Osteoblast (primary cell): ENCODE measurements at places on chromosomes 5 and 9. TPM values are rescaled to one million over a fixed set of nuclear protein-coding genes. Genes with fewer than 3 reads are reported as not detected.

- no peak overlapping the region for H3K4me3 ChIP-seq
- no peaks in the 10 kb centered on the region for H3K4me1 ChIP-seq
- no peak for DNase-seq
- H3K27ac ChIP-seq, result no peak overlapping the region
- H3K27me3 ChIP-seq, result no peaks in the 10 kb centered on the region
These were observed 54.1 kb downstream of the PWWP2A start for GRCh38 chr5:160064995-160065614.

GRCh38 chr9:135552698-135553171 lies 6.8 kb downstream of the OBP2A start:
- no peak overlapping the region for H3K27ac ChIP-seq
- H3K27me3 ChIP-seq, result no peaks in the 10 kb centered on the region
- H3K36me3 ChIP-seq, result no peaks in the 10 kb centered on the region
- H3K4me3 ChIP-seq, result no peak overlapping the region

GRCh38 chr9:79812099-79812498 lies 240.3 kb downstream of the TLE4 start:
- no peak for DNase-seq
- H3K27me3 ChIP-seq, result peaks cover 3% of the 10 kb centered on the region
- no peak overlapping the region for H3K27ac ChIP-seq
- H3K36me3 ChIP-seq, result no peaks in the 10 kb centered on the region

DNA sequence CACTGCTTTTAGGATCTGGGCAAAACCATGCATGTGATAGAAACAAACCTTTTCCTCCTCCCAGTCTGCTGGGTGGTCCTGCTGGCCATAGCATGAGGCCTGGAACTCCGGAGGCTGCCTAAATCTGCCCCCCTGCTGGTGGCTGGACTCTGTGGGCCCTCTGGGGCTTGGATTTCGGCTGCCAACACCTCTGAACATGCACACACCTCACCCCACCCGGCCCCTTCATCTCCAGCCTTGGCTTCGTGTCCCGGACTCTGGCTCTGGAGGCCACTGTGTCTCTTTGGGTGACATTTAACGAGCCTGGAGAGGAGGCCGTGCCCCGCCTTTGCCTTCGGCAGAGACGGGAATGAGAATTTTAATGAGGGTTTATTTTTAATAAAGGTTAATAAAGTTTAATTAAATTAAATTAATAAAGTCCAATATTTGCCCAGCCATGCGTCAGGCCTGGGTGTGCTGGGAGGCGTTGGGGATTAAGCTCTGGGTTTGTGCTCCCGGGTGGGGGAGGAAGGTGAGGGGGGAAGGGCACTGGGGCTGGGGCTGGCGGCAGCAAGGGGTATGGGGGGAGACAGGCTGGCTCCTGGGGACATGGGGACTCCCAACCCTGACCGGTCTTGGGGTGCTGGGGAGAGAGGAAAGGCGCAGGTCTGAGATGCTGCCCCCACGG lies 251.8 kb downstream of the PBX3 start:
- peaks cover 10% of the 10 kb centered on the region for H3K27me3 ChIP-seq
- DNase-seq, result peak; percentile 27
- no peaks in the 10 kb centered on the region for H3K4me1 ChIP-seq
- H3K4me3 ChIP-seq, result no peak overlapping the region

- no peaks in the 10 kb centered on the region for H3K27me3 ChIP-seq
- peaks cover 79% of the 10 kb centered on the region for H3K36me3 ChIP-seq
- peak overlapping the region; percentile 40 for H3K27ac ChIP-seq
- H3K4me3 ChIP-seq, result no peak overlapping the region
- no peak for DNase-seq
These were observed 236.2 kb downstream of the SAXO1 start for GRCh38 chr9:18796696-18797270.

DNA sequence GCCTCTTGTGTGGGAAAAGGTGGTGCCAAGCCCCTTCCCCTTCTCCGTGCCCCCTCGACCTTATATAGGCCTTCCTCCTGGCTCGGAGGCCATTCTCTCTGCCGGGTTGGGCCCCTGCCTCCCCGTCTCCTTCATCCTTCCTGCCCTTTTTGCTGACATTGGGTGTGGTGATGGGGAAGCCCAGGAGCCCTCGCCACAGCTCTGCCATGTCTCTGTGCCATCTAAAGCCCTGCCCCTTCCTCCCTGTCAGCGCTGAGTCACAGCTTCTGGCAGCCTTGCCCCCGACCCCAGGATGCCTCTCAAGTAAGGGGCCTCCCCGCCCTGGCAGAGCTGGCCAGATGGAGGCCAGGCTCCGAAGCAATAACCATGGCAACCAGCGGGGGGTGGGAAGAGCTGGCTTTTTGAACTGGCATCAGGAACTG lies 30.4 kb downstream of the JADE2 start:
- DNase-seq, result peak; percentile 93
- peak overlapping the region; percentile 90 for H3K27ac ChIP-seq
- H3K36me3 ChIP-seq, result peaks cover 12% of the 10 kb centered on the region
- peaks cover 56% of the 10 kb centered on the region for H3K4me1 ChIP-seq
- no peaks in the 10 kb centered on the region for H3K27me3 ChIP-seq

DNA sequence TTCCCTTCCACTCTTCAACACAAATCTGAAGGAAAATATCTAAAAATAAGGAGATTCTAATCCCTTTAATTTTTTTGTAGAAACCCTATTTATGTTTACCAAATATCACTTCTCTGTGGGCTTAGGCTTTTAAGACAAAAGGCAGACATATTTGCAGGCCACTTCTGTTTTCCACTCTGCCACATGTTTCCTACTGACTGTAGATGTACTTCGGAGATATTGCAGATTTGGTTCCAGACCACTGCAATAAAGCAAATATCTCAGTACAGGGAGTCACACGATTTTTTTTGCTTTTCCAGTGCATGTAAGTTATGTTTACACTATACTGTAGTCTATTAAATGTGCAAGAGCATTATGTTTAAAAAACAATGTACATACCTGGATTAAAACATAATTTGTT lies 219.0 kb downstream of the SREK1 start:
- no peaks in the 10 kb centered on the region for H3K4me1 ChIP-seq
- no peak overlapping the region for H3K27ac ChIP-seq
- DNase-seq, result no peak
- H3K27me3 ChIP-seq, result peaks cover 8% of the 10 kb centered on the region
- no peak overlapping the region for H3K4me3 ChIP-seq

DNA sequence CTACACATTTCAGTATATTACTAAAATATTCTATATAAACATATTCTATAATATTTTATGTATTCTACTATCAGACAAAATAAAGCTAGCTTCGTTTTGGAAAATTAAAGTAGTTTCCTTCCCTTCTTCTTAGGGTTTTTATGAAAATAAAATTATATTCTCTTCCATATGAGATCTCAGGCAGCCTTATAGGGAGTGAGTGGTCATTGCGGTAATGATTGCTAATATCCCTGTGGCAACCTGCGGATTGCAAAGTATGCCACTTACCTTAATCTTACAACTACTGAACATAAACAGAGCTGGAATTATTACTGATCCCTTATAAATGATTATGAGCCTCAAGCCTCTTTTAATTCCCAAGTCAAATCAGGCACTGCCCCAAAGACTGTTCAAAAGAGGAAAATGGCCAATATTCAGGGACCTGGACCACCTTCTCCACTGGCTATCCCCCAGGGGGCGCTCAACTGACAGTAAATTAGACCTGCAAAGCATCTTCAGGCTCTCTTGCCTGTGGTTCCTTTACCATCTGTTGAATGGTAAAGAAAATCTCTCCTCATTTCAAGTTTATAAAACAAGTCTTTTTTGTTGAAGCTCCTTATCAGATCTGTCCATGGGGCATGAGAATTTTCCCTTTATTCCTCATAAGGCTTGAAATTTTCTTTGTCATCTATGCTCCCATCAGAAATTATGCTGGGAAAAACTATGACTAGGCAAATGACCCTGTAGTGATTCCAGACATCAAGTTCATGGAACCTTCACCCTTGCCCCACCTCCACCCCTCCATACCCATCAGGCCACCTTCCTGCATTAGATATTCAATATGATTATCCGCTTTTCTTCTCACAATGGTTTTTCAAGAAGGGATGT lies 163.9 kb downstream of the CEMIP2 start:
- no peak overlapping the region for H3K27ac ChIP-seq
- H3K4me3 ChIP-seq, result no peak overlapping the region
- no peaks in the 10 kb centered on the region for H3K27me3 ChIP-seq
- H3K36me3 ChIP-seq, result no peaks in the 10 kb centered on the region
- H3K4me1 ChIP-seq, result peaks cover 13% of the 10 kb centered on the region
- DNase-seq, result peak; percentile 79

DNA sequence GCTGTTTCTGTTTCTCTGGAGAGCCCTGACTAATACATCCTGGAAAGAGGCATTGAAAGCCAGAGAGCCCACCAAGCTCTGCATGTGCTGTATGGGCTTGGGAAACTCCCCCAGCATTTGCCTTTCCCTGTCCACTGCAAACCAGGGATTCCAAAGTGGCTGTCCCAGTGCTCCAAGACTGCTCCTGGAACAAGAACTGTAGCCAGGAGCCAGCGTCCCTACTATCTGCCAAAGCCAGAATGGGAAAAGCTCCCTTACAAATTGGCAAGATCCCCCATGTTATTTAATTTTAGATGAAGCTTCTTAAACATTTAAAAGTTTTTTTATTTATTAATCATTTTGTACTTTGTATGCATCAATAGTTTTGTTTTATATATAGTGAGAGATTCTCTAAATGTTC lies 263.2 kb downstream of the GABRB2 start:
- H3K36me3 ChIP-seq, result no peaks in the 10 kb centered on the region
- no peaks in the 10 kb centered on the region for H3K4me1 ChIP-seq
- no peaks in the 10 kb centered on the region for H3K27me3 ChIP-seq
- DNase-seq, result no peak

GRCh38 chr5:149990518-149991376 lies 9.7 kb downstream of the TIGD6 start:
- DNase-seq, result no peak
- H3K27ac ChIP-seq, result no peak overlapping the region
- peaks cover 8% of the 10 kb centered on the region for H3K36me3 ChIP-seq

- H3K36me3 ChIP-seq, result no peaks in the 10 kb centered on the region
- peak within 1 kb of the TSS; percentile 37 for H3K4me3 ChIP-seq
- no peak within 1 kb of the TSS for H3K27ac ChIP-seq
- peaks cover 7% of the 10 kb centered on the region for H3K4me1 ChIP-seq
- DNase-seq, result peak; percentile 89
These were observed at the start of gene CXCL14 for GRCh38 chr5:135578685-135579341. CXCL14 (minus strand) TSS chr5:135578991; CDS start chr5:135578778, 213 bp downstream.

- H3K4me3 ChIP-seq, result no peak overlapping the region
- no peak for DNase-seq
- H3K36me3 ChIP-seq, result peaks cover 4% of the 10 kb centered on the region
- H3K27ac ChIP-seq, result no peak overlapping the region
These were observed 67.2 kb upstream of the SLC25A51 start for GRCh38 chr9:37971108-37971459.

GRCh38 chr5:153626836-153627235 lies 136.4 kb downstream of the GRIA1 start:
- no peak for DNase-seq
- no peak overlapping the region for H3K4me3 ChIP-seq
- no peak overlapping the region for H3K27ac ChIP-seq
- no peaks in the 10 kb centered on the region for H3K36me3 ChIP-seq
- H3K4me1 ChIP-seq, result peaks cover 36% of the 10 kb centered on the region

GRCh38 chr5:159415301-159415937 lies 85.1 kb upstream of the IL12B start:
- no peaks in the 10 kb centered on the region for H3K36me3 ChIP-seq
- DNase-seq, result no peak
- no peaks in the 10 kb centered on the region for H3K4me1 ChIP-seq

GRCh38 chr5:143145243-143146160 lies 258.0 kb downstream of the NR3C1 start:
- peaks cover 56% of the 10 kb centered on the region for H3K4me1 ChIP-seq
- no peaks in the 10 kb centered on the region for H3K27me3 ChIP-seq
- no peaks in the 10 kb centered on the region for H3K36me3 ChIP-seq
- H3K4me3 ChIP-seq, result peak overlapping the region; percentile 54
- peak overlapping the region; percentile 92 for H3K27ac ChIP-seq
- peak; percentile 62 for DNase-seq

- no peaks in the 10 kb centered on the region for H3K4me1 ChIP-seq
- H3K36me3 ChIP-seq, result no peaks in the 10 kb centered on the region
- no peak overlapping the region for H3K4me3 ChIP-seq
- no peak for DNase-seq
- H3K27me3 ChIP-seq, result no peaks in the 10 kb centered on the region
- no peak overlapping the region for H3K27ac ChIP-seq
These were observed 484.2 kb downstream of the IRX1 start for GRCh38 chr5:4079831-4080230.

RGMB gene
- 70.9 and 81.3 TPM in 2 replicates for total RNA-seq

GPX8 gene
- 143 and 158 TPM in 2 replicates for total RNA-seq

MAN1B1 gene
- 94.1 and 103 TPM in 2 replicates for total RNA-seq

PDE8B gene
- total RNA-seq, result under 0.01 TPM in 2 replicates

GM2A gene
- 35.5 and 42.1 TPM in 2 replicates for total RNA-seq
